Mucosa of descending colon (tissue), 3 donors: ENCODE measurements at places on chromosomes 5 and 9. TPM values are rescaled to one million over a fixed set of nuclear protein-coding genes. Genes with fewer than 3 reads are reported as not detected.

DNA sequence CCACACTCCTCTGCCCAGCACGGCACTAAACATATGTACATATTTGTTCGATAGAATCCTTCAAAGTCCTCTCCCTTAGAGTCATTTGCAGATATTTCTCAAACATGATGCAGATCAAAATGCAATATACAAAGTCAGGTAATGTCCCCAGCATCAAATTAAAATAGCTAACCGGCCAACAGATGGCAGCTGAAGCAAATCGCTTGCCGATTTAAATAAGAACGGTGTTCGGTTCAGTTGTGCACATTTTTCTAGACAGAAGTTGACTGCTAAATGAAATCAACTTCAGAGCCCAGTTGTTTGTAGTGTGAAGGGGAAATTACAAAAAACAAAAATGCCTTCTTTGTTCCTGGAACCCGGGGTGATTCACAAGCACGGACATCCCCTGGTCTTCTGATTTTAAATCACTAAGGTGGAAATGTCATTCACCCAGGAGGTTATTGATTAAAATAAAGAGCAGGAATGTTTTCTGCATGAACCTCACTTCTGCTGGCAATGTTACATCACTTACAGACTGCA lies 219.2 kb downstream of the EBF1 start:
- DNase-seq: no peak

The OLFML2A gene
- total RNA-seq: 2.8 TPM

The PDZD2 gene
- 2.1 TPM for total RNA-seq

The PCDHB8 gene
- 0.12 TPM for total RNA-seq

- no peak for DNase-seq
Observed at GRCh38 chr5:119037496-119038215, 33.2 kb upstream of the DMXL1 start.

- DNase-seq: no peak
Observed at GRCh38 chr9:18122171-18122570, 351.8 kb upstream of the ADAMTSL1 start.

DNA sequence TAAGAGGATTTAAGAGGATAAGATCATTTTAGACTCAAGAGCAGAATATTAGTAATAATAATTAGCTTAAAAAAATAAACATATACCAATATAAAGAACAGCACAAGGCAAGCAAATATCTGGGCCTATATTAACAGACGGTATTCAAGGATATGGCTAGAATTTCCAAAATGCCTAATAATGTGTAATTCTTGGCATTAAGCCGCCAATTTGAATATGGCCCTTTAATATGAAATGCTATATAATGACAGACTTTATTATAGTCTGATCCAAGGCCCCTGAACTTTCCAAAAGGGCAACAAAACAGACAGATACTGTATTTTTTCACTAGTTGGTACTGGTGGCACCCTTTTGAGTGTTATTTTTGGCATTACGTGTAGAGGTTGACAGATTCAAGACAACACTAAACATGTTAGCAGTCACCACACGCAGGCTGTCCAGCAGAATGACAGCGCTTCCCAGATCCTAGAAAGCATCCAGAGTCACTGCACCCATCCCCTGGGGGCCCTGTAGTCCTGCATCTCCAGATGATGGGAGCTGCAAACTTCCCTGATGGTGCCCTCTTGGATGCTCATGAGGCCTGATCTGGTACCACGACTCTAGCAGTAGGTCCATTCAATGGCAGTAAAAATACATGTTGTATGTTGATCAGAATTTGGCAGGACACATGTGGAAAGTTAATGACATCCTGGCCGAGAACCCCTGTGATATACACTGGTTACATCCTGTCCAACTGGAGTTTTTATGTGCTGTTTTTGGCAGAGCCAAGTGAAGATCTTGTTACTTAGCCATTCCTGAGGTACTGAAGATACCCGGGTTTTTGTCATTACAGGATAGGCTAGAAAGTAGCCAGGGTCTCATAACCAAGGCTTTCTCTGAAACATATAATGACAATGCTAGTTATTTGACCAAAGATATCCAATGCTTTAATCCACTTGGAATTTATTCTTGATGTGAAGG lies 1.7 kb upstream of the ABL1 start:
- no peak for DNase-seq

DNA sequence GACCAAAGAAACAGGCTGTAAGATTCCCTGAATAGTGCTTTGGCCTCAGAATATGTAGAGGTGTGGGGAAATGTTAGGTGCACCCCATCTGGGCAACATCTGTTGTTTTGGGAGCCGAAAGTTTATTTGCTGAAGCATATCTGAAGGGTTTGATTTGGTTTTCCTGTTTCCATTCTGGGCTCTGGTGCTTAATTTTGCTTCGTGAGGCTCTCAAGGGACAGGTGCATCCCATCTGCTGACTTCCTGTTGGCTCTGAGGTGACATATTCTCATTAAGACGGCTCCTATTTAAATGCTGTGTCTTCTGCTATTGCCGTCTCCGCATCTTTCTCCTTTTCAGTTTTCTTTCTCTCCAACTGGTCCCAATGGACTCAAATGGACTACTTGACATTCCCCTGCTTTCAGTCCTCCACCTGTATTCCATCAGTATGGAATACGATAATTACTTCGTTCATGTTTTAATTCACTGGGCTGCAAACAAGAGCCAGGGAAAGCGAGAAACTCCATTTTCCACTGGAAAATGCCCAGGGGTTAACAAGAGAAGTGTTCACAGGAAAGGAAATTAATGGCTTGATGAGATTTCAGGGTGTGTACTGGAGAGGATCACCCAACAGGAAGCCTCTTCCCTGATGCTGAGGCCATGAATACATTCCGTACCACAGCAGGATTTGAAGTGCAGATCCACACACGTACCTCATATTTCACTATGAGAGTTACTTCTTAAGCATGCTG lies 104.0 kb downstream of the MTX3 start:
- DNase-seq: no peak

DNA sequence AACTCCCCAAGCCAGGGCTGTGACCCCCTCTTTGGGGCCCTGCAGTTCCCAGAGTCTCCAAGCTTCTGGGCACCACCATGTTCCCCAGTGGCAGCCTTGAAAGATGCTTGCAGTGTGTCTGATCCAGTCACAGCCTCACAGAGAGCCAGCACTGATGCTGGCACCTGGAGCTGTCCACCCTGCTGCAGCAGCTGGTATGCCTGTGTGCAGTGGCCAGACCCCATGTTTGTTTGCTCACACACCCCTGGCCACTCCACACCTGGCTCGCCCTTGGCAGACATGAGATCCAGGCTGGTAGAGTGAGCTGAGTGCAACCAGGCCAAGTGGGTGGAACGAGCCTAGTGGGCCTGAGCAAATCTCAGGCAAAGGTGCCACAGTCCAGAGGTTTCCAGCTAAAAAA lies 106.0 kb downstream of the C9orf50 start:
- peak; percentile 13 for DNase-seq

GRCh38 chr5:150082374-150082773 lies 4.0 kb downstream of the CSF1R start:
- DNase-seq: no peak

- no peak for DNase-seq
Observed at GRCh38 chr5:171162596-171162995, 146.5 kb upstream of the TLX3 start.

- DNase-seq: peak; percentile 6
Observed at GRCh38 chr9:91160599-91161464, 200.9 kb downstream of the AUH start.

DNA sequence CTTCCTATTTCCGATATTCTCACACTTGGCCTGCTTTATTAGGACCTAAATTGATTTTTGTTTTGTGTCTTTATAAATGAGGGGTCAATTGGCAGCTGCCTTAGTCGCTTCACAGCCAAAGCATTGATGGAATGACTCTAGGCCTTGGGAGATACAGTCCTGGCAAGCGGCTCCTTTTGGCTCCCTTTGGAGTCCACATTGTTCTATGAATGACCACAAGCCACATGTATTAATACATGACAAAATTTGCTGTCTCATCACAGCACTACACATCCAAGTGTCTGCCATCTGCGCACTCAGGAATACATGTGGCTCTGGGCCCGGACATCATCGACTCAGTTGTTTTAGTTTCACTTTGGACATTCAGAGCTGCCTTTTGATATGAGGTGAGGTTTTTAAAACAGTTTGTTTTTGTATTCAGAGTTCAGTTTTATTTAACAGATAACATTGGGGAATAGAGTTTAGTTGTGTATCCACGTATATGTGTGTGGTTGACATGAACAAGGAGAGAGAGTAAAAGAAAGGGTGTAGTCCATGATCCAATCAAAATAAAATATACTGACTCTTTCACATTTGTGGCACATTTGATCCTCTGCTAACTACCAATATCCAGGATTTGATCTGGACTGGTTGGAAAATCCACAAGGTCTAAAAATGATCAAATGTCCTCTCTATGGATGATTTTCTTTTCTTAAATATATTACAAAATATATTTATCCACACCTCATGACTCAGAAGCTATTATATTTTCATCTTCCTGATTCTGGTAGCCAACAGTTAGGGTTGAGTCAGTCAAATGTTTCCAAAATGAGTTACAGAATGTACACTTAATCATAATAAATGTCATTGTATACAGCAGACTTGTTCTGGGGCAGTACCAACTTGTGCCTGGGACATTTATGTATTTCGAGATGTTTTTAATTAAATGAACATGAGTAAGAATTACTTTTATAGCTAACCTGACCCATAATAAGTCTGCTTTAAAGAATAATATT lies 114.0 kb upstream of the MTAP start:
- peak; percentile 6 for DNase-seq

DNA sequence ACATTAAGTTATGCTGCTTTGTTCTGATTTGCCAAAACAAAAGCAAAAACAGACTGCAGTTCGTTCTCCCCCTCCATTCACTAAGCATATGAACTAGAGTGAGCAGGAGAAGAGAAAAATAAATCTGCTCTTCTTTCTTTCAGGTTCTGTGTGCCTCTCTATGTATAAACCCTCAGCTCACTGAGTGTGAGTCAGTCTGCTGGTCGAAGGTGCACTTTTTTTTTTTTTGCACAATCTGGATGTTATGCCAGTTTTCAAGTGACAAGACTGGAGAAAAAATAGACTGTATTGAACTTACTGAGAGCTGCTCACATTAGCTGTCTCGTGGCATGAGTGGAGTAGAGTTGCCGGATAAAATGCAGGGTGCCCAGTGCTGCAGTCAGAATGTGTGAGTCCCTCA lies 244.6 kb upstream of the ATP10B start:
- DNase-seq: no peak
